ENCODE measurements at places on chromosomes 3 and 15.

GRCh38 chr15:89393056-89393455 lies 58.4 kb upstream of the POLG start:
- no peak for DNase-seq

GRCh38 chr15:101805605-101806345 lies 2.5 kb downstream of the OR4F6 start:
- DNase-seq, result no peak

DNA sequence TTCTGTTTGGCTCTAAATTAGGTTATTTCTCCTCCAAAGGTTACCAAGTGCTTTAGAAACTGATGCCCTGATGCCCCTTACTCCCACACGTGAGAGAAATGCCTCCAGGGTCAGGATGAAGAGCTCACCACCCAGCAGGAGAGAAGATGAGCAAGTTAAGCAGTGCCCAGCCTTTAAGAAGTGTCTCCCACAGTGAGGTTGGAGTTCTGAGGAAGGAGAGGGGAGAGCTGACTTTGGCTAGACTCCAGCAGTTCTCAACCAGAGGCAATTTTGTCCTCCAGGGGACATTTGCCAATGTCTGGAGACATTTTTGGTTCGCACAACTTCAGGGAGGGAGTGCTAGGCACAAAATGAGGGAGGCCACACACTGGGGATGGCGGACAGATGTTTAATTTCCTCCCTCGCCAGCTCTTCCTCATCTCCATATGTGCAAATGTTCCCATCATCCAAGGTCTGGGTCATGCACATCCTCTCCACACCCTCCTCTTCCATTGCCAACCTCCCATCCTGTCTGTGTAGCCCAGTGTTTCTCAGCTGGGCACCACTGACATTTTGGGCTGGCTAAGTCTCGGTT lies 50.6 kb upstream of the SLC7A14 start:
- DNase-seq, result no peak

GRCh38 chr15:98551936-98552562 lies 96.3 kb upstream of the IGF1R start:
- no peak for DNase-seq

- DNase-seq, result no peak
Observed at GRCh38 chr3:110933821-110934426, 137.7 kb upstream of the NECTIN3 start.

GRCh38 chr3:35502699-35503098 lies 136.6 kb upstream of the ARPP21 start:
- DNase-seq, result no peak

- no peak for DNase-seq
Observed at GRCh38 chr3:10504171-10505049, 976 bp downstream of the ATP2B2 start.

DNA sequence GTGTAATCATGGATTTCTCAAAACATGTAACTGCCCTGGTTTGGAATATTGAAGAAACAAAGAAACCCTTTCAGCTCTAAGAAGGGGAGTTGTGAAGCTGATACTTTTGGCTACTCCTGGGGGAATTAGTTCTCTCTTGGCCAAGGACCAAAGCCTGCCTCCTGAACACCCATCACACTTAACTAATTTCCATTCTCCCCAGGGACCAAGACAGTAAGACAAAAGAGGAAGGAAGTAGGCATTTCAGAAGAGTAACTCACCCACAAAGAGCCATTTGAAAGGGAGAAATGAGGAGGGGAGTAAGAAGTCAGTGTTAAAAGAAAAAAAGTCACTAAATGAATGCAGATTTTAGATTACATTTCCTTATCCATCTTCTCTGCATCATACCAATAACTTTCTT lies 328.0 kb upstream of the SOX2 start:
- no peak for DNase-seq

DNA sequence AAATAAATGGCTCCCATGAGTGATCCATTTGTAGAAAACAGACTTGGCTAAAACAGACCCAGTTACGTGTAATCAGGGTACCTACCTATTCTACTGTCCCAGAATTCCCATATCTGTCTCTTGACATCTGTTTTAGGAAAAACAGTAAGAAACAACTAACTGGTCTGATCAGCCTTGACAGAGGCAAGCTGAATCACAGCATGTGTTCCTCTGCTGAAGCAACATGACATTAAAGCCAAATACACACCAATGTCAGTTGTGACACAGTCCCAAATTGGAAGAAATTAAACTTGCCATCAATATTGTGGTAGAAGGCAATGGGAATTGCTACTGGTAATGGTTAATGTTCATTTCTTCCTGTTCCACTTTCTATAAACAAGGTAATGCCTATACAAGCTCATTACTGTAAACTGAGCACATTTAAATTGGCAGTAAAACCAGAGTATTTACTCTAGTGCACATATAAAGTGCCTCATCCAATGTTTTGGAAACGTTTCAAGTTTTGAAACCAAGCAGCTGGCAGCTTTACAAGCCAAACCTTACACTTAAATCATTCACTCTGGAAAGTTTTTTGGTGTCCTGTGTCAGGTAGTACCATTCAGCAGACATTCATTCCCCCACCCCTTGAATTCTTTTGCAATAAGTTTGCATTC lies 27.0 kb downstream of the ALDH1A2 start:
- no peak for DNase-seq

DNA sequence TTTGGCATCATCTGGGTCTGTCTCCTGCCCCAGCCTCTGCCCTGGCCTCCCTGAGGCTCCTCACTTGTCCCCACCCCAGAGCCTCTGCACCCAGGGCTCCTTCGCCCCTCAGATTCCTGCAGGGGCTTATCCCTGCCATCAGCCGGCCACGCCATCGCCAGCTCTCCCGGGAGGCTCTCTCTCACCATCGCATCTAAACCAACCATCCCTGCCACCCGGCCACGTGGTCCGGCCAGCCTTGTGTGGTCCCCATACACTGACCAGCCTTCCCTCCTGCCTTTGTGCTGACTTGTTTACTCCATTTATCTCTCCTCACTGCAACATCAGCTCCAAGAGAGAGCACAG lies 134.3 kb upstream of the IQSEC1 start:
- DNase-seq, result no peak

- no peak for DNase-seq
Observed at GRCh38 chr3:65126527-65127410, 439.0 kb upstream of the ADAMTS9 start.

GRCh38 chr15:93703092-93703739 lies 528.1 kb upstream of the MCTP2 start:
- no peak for DNase-seq

Data from endothelial cell (in vitro differentiated cells).